ENCODE measurements at places on chromosomes 4 and X.

DNA sequence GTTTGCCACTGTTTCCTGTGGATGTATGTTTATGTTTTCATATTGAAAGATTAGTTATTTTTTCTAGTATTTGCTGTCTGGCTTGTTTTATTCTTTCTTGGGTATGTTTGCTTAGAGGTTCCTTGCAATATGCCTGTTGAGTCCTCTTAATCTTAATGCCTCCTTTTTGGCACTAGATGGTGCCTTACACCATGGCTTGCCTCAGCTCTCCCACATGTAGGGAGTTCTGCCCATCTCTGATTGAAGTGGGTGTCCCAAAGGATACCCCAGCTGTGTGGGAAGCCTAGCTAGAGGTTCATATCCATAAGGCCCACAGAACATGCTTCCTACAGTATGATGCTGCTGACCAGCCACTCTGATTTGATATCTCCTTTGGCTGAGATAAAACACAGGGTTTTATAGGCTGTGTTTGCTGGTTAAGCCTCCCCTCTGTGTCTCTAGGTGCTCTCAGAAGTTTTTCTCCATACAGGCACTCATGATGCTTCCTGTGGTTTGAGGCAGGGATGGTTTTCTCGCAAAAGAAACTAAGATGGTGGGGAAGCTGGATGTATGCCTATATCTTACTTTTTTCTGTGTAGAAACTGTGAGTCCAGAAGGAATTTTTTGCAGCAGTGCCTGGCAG is 162.4 kb downstream of the ASB9 start:
- DNase-seq = no peak

GRCh38 chr4:39126256-39127095 is 55.9 kb upstream of the WDR19 start:
- no peak for DNase-seq

GRCh38 chr4:42398171-42398870 is 1.0 kb downstream of the SHISA3 start:
- no peak for DNase-seq

DNA sequence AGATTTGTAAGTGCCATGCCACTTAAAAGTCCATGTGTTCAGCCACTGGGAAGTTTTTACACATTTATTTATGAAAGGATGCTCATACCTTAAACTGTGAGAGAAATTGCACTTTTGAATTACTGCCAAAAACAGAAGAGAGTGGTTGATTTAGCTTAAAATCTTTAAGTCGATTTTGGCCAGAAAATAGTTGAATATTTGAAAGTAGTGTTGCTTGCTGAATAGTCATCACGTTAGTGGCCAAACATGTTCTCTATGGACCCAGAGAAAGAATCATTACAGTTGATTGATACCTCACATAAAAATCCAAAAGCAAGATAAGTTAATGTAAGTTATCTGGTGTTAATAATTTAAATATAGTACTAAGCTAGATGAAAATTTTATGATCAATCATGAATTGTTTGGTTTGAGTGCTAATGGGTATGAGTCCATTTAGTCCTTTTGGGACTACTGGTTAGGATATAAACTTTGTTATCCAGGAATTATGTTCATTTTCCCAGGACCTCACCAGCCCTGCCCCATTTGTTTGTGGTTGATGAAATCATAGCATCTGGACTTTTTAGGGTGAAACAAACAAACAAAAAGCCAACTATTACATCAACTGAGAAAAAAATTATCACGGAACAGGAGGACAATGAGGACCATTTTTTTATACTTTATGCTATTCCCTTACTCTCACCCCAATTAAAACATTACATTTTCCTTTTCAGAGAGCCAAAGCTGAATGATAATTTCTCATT is 6.3 kb downstream of the GIMD1 start:
- no peak for DNase-seq

DNA sequence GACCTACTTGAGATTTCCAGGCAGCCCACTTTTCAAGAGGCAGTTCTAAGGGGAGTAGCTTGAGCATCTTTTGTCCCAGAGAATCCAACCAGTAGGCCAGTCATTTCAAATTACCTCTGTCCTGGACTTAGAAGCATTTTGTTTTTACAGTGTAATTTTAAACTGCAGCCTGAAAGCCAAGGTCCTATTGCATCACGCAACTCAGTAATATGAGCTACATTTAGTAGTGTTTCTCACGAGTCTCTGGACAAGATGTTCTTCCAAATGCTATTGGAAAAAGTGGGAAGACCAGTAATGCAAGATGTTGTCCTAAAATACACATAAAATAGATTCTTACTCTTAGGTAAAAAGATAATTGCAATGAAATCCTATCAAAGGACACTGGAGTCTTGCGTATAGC is 182.5 kb upstream of the ARX start:
- DNase-seq = no peak

DNA sequence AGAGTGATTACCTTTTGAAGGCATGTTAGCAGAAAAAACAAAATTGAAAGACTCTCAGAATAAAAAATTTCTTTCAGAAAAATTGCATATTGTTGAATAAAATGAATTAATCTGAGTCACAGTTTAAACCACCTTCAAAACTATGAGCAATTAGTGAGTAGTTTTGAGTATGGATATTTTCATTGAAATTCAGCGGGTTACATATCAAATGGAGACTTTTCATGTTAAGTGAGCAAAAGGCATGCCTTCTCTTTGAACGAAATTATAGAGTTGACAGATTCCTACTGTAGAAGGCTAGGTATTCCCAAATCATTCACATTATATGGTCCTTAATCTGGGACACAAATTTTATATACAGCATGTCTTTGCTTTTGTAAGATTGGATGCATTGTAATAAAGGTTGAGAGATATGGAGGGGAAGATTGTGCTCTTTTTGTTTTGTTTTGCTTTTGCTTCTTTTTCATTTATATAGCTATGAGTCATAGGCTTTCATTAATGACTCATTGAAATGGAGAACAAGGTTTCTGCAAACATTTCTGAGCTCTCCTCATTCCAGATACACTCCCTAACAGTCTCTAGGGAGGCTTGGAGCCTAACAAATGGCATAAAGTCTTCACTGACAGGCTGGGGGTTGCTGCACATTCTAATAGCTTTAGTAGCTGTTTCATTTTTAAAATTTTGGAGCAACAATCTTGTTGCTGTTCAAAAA is 21.6 kb downstream of the PCDH18 start:
- no peak for DNase-seq

DNA sequence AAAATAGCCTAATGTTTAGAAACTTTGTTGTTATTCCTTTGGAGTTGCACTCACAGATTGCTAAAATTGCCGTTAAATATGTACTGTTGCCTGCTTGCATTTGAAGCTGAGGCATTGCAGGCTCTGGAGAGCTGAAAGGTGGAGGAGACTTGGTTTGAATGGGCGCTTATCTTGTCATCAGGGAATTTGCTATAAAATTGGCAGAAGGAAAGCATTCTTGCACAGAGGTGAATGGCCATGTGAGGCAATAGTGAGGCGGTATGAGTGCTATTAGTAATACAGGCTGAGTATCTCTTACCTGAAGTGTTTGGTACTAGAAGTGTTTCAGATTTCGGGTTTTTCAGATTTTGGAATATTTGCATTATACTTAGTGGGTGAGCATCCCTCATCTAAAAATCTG is 41.3 kb downstream of the TRAPPC11 start:
- no peak for DNase-seq

DNA sequence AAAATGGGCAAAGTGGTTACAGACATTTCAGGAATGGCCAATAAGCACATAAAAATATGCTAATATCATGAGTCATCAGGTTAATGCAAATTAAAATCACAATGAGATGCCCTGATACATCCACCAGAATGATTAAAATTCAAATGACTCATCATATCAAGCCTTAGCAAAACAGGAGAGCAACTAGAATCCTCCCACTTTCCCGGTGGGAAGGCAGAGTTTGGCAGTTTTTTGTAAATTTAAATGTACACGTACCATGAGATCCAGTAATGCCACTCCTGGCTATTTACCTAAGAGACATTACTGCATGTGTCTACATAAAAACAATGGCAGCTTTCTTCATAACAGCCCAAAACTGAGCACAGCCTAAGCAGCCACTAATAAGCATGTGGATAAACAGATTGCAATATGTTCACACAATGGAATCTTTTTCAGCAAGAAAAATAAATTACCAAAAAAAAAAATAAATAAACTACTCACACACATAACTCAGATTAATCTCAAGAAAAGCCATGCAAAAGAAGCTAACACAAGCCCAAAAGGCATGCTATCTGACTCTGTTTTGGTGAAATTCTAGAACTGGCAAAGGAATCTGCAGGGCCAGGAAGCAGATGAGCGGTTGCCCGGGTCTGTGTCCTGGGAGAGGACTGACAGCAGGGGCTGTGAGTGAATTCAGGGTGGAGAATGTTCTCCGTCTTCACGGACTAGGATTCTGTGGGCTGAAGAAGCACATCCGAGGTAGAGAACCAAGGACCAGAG is 48.8 kb downstream of the AFAP1 start:
- no peak for DNase-seq

DNA sequence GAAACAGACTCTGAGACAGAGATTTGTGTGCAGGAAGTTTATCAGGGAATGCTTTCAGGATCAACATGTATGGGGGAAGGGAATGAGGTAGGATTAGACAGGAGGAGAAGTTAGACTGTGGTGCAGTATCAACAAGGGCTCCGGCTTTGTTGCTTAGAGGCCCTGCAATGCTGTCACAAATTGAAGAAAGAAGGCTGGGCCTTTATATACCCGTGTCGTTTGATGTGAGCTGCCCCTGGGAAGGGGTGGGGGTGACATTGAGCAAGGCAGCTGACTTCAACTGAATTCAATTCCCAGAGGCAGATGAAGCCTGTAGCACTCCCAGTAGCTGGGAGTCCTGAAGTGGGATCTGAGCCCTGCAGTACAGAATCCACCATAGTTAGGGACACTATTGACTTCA is 29.5 kb upstream of the USP9X start:
- no peak for DNase-seq

- no peak for DNase-seq
Observed at GRCh38 chr4:140808256-140808655, 52.1 kb upstream of the TBC1D9 start.

Data from stimulated activated CD8-positive, alpha-beta memory T cell treated with anti-CD3 and anti-CD28 coated beads, Interleukin-4, amount 100 ng/mL, for 1 hour (primary cell).